ENCODE measurements at places on chromosomes 3 and 15.

DNA sequence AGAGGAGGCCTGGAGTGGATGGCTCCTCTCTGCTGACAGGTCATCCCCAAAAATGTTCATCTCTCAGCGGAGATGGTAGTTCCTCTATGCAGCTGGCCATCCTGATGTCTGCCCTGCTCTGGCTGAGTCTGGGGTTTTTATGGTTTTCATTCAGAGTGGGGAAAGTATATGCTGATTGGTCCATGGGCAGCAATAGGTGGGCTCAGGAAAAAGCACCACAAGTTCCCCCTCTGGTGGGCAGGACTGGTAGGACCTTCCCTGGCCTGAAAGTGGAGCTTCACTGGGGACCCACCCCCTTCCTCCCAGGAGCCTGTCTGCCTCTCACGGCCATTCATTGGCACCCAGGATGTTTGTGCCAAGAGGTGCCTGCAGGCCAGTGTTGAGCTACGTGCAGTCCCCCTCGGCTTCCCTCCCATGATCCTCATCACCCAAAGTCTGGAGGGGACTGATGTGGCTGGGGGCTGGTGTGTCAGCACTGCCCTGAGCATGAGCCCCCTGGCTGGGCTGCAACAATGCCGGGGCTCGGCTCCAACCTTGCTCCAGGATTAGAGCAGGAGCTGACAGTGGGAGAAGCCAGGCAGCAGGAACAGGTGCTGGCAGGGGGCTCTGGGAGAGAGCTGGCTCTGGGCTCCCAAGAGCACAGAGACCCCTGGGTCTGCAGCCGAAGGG is 13.1 kb upstream of the BLOC1S6 start:
- no peak for DNase-seq

- DNase-seq: no peak
Measured at GRCh38 chr3:23256741-23257435, 53.8 kb downstream of the UBE2E2 start.

GRCh38 chr15:37581866-37582532 is 352.4 kb upstream of the TMCO5A start:
- DNase-seq: no peak

DNA sequence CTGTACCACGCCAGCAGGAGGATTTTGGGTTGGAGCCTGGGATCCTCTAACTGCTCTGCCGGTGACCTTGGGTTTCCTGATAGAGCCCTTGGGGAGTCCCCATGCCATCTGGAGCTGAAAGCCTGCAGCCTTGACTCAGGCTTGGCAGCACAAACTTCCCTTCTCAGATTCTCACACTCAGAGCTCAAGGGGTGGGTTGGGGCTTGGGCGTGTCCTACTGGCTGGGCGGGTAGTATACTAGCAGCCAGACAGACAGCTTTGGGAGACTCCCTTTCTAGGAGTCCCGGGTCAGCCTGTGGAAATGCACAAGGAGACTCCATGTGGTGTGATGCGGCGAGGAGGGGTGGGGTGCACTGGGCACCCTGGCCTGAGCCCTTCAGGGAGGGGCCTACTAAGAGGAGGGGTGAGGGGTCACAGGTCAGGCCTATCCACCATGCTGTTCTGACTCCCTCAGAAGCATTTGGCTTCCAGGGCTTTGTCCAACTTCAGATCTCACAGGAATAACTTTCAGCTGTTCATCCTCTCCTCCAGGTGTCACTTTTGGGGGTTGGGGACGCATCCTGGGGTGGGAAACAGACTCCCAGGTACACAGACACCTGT is 21.6 kb upstream of the PLXNA1 start:
- DNase-seq: no peak

DNA sequence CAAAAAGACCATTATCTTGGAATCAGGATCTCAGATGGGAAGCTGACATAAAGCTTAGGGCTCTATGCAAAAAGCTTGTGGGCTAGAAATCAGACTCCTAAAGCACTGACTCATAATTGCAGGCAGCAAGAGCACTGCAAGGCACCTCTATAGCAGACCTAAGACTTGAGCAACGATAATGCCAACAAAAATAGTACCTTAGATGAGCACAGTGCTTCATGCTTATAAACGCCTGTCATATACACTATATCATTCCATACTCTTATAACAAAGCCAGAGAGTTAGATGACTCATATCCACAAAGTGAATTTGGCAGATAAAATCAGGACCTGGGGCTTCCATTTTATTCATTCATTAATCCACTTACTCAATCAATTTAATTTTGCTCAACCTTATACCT is 560.8 kb downstream of the MCTP2 start:
- peak; percentile 60 for DNase-seq

- DNase-seq: peak; percentile 43
Measured at GRCh38 chr15:62976301-62976881, 66.2 kb upstream of the TPM1 start.

DNA sequence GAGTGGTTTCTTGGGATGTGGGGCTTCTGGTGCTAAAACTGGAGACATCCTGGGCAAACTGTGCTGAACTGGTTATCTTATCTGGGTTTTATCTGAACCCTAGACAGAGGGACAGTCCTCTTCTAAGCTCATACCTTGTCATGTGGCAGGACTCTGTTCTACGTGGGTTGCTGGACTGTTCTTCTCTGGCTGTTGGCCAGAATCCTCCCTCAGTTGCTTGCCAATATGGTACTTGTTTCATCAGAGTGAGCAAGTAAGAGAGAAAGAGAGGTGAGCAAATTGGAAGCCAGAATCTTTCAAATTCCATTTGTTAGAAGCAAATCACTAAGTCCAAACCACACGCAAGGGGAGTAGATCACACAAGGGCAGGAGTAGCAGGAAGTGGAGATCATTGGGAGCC is 291.5 kb upstream of the TBL1XR1 start:
- DNase-seq: no peak

DNA sequence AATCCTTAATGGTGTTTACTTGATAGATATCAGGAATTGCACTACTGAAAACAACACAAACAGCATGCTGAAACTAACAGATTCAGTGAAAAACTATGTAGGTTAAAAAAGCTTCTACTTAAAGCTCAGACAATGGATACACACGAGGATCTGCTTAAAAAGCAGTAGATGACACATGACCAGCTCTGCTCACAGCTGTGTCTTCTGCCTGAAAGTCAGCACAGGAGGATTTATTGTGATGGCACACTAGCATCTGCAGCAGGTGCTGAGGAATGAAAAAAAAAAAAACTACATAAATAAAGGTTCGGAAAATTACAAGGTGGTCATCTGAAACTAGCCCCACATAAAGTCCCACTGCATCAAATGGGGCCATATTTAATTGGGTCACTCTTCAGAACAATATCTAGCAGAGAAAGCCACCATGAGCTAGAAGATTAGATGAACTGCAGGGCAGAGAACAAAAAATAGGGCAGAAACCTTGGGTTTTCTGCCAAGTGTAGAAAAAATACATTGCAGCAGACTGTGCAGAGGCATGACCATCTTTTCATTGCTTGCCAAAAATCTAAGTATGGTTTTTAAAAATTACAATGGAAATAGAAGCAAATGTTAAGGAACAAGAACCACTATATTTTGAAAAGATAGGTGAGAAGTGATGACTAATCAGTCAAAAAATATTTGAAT is 13.2 kb upstream of the GOLM2 start:
- DNase-seq: no peak

GRCh38 chr3:176977331-176977730 is 220.0 kb downstream of the TBL1XR1 start:
- DNase-seq: no peak

- no peak for DNase-seq
Measured at GRCh38 chr3:137642831-137643230, 121.3 kb upstream of the SOX14 start.

GRCh38 chr15:34682674-34683073 is 72.1 kb downstream of the GJD2 start:
- peak; percentile 76 for DNase-seq

Measured in non-pigmented ciliary epithelial cell (primary cell).